ENCODE measurements at places on chromosomes 12 and 14.

DNA sequence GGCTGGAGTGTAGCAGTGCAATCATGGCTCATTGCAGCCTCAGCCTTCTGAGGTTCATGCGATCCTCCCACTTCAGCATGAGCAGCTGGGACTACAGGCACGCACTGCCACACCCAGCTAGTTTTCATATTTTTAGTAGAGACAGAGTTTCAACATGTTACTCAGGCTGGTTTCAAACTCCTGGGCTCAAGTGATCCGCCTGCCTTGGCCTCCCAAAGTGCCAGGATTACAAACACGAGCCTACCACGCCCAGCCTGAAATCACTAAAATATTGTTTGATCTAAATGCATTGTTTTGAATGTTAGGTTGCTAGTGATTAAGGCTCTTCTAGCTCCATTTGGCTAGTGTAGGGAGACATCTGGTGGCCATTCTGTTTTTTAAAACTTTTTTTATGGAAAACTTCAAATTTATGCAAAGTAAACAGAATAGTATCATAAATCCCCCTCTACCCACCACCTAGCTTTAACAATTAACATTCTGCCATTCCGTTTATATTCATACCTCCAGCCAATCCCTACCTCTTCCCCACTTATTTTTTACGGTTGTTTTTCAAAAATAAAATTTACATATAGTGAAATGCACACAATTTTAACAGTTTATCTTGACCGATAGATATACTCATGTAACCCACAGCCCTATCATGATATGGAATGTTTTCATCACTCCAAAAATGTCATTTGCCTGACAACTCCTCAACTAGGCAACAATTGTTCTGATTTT is 37.8 kb downstream of the MYO1H start:
- no peak for DNase-seq

DNA sequence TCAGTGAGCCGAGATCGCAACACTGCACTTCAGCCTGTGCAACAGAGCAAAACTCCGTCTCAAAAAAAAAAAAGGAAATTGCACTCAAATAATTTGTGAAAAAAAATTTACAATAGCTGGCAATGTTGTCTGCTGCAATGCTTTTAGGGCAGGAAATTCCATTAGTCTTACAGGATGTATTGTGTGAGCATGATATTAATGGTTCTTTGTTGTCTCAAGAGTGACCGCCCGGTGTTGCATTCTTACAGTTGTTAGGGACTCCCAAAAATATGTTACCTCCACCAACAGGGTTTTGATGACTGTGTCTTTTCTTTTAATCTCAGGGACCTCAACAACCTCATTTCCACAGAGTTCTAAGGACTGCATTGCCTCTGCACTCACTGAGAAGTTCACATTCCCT is 44.8 kb downstream of the PZP start:
- no peak for DNase-seq

DNA sequence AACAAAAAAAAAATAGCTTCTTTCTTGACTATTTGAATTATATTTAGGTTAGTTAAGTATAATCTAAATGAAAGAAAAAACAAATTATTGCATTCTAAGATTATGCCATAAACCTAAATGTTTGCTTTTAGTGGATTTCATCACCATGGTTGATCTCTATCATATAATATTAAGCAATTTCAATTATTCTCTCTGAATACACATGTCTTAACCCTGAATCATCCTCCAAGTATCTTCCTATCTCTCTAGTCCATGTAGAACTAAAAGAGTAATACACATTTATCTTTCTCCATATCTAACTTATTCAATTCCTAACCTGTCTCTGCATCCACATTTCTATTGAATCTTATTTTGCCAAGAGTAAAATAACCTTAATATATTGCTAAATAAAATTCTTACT is 59.6 kb downstream of the PPFIA2 start:
- no peak for DNase-seq

DNA sequence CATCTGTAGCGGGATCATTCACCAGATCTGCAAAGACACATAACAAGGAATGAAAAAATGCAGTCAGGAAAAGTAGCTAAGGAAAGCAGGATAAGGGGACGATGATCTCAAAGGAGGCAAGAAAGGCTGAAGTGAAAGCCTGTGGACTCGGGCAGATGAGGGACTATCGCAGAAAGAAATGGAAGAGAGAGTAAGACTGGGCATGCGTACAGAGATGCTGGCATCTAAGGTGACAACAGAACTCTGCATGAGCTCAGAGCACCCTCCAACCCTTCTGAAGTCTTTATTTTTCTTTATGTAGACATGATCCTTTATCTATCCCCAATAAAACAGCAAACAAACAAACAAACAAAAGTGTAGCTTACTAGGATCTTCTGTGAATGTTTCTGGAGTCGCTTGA is 7.2 kb downstream of the MFAP5 start:
- DNase-seq: no peak

DNA sequence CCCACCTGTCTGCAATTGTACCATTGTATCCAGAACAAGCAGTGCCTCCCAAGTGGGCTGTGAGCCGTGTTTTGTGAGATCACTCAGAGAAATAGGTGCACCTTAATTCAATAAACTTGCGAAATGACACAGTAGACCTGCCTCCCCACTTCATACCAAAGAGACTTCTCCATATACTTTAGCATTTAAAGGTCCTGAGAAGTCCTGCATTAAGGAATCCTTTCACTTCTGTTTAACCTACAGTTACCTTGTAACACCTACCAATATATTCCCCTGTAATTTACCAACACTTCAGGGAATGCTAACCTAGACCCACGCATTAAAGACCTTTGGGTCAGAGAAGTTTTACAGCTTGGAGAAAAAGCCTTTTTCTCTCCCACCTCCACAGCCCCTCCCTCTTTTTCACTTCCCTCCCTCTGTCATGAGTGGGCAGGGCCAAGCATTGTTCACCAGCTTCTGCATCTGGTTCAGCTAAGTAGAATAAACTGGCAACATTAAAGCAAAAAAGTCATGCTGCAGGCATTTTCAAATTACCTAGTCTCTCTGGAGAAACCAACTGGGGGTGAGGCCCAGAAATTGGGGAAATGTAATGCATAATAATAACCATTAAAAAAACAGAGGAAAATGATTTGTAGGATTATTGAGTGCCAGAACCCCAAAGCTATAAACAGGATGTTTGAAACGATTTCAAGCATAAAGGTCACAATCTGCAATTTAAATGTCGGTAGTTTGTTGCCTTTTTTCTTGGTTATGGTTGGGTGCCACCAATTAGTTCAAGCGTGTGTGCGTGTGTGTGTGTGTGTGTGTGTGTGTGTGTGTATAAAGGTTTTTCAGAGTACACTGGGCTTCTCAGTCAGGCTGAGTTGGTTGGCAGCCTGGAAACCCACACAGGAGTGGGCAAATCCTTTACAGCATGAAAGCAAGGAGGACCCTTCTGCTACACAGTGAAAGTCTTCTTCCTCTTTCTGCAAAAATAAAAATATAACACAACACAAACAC is 13.7 kb upstream of the WSCD2 start:
- no peak for DNase-seq

GRCh38 chr12:122903693-122904034 is 7.7 kb upstream of the VPS37B start:
- no peak for DNase-seq

DNA sequence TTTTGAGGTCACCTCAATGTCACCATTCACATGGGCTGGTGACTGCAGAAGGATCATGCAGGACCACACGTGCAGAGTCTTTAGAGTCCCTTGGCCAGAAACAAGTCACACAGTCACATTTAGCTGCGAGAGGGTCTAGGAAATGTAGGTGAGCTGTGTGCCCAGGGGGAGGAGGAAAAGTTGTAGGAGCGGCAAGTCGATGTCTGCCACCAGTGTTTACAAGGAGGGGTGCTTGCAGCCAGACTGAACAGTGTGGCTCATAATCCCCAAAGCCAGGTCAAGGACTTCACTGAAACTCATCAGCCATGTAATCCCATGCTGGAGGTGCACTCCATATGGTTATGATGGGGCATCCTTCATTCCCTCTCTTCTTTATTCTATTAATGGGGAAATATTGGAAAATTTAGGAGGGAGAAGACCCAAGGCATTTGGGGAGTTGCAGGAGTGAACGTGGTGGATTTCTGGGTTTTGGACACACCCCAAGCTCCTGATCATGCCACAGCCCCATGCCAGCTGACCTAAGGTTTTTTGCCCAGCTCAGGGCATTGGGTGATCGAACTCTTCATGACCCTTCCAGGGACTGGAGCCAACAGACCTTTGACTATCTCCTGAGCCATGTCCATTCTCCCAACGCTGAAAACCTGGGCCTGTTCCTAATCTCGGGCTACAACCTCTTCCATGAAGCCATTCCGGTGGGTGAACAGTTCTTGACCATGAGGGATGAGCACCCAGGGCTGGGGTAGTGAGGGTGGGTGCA is 7.2 kb downstream of the DAO start:
- no peak for DNase-seq
